Caudate nucleus (tissue), 63 donors: ENCODE measurements at places on chromosomes 6 and 20.

GRCh38 chr6:80148220-80148619 is 41.7 kb downstream of the BCKDHB start:
- DNase-seq, result no peak

DNA sequence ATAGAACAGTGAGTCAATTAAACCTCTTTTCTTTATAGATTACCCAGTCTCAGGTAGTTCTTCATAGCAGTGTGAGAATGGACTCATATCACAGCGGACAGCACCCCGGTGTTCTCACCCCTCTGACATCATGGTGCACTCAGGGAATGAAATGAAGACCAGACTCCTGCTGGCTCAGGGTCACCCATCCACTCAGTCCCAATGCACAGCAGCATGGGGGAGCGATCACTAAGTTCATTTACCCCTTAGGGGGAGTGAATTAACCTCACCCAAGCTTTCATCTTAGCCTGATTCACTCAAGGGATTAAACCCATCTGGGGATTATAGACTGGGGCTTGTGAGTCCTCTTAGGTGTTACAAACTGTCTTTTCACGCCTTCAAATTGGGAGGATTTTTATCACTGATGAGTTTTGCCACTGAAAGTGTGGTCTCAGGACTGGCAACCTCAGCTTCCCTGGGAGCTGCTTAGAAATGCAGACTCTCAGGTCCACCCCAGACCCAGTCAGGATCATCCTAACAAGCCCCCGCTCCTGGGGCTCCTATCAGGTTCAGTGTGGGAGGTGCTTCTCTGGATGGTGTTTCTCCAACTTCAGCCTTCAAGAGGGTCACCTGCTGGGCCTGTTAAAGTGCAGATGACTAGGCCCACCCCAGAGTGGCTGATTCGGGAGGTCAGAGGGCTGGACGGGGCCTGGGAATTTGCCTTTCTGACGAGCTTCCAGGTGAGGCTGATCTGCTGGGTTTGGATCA is 44.3 kb upstream of the FRMD1 start:
- no peak for DNase-seq

- DNase-seq, result no peak
Measured at GRCh38 chr20:2799688-2800520, 523 bp downstream of the CPXM1 start.

GRCh38 chr20:5197270-5197827 is 70.5 kb downstream of the CDS2 start:
- DNase-seq, result no peak

DNA sequence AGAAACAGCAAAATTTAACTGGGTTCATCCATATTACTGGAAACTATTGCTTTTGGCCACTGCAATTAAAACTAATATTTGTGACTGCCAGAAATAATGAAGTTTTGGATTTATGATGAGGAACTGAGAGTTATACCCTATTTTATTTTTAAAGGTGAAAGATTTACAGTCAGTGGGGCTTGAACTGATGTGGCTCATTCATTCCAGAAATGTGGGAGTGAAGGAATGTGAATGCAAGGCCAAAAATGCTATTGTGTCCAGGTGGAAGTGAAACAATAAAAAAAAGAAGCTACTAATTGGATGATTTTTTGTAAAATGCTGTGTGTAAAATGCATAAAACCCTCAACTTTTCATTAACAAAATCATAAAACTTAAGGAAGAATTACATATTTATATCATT is 491.9 kb downstream of the COL12A1 start:
- no peak for DNase-seq

DNA sequence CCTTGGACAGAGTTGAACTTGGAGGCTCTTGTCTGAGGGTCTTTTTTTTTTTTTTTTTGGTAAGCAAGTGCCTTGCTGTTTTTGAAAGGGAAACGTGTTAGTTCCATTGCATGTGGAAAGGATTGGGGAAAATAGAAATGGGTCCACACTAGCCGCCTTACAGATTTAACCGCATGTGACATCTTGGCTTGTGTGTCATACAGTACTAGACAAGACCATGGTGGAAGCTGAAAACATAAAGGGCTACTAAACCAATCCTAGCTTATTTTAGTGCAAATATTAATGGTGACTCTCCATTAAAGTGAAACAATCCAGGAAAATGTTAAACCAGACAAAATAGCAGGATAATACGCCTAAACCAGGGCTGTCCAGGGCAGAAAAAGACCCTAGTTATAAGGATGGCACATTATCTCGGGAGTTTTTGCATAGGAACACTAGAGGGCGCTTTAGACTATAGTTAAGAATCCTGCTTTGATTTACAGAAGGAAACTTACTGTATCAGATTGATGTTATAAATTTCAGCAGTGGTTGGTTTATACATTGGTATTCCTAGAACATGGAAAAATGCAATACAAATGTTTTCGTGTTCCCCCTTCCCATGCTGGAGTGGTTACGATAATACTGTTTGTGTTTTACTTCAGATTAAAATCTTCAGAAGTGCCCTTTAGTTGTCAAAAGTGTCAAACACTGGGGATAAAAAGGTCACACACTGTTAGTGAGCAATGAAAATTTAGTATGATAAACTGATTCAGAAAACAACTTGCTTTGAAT is 59.8 kb upstream of the DEK start:
- DNase-seq, result no peak
